Progenitor cell of endocrine pancreas (in vitro differentiated cells): ENCODE measurements at places on chromosomes 4 and X. TPM values are rescaled to one million over a fixed set of nuclear protein-coding genes. Genes with fewer than 3 reads are reported as not detected.

The PITX2 gene
- total RNA-seq = 5.3 and 7.4 TPM in 2 replicates

The LRP2BP gene
- 0.17 and 0.33 TPM in 2 replicates for total RNA-seq

The CASP3 gene
- 29.6 and 33.9 TPM in 2 replicates for total RNA-seq

The DUX4 gene
- total RNA-seq = not detected in 2 replicates

The SPATA18 gene
- total RNA-seq = 7.4 and 8.5 TPM in 2 replicates

The POU3F4 gene
- 0.53 and 0.67 TPM in 2 replicates for total RNA-seq

The LAGE3 gene
- 12.8 and 13.5 TPM in 2 replicates for total RNA-seq

The FABP2 gene
- not detected in 2 replicates for total RNA-seq

The NOX1 gene
- not detected in 2 replicates for total RNA-seq

The FGFBP1 gene
- total RNA-seq = not detected in 2 replicates

The PCDH11X gene
- total RNA-seq = 1.0 and 2.5 TPM in 2 replicates

The LGI2 gene
- total RNA-seq = 17.4 and 19.8 TPM in 2 replicates

The SPOCK3 gene
- total RNA-seq = 1.00 and 1.3 TPM in 2 replicates

The ARAP2 gene
- total RNA-seq = 9.2 and 11.6 TPM in 2 replicates

The ZFP42 gene
- total RNA-seq = 3.9 and 5.5 TPM in 2 replicates

The GLOD5 gene
- total RNA-seq = not detected in 2 replicates

The C4orf36 gene
- total RNA-seq = 2.0 TPM in 2 replicates

The ELOVL6 gene
- 34.3 and 38.6 TPM in 2 replicates for total RNA-seq

The EPHA5 gene
- 0.04 TPM in 1 of 2 replicates, not detected in the other for total RNA-seq

The WDR44 gene
- 10.0 and 11.8 TPM in 2 replicates for total RNA-seq

The PRPS1 gene
- total RNA-seq = 35.6 and 36.3 TPM in 2 replicates

The VCX3A gene
- total RNA-seq = 0.29 and 0.51 TPM in 2 replicates

The HPGDS gene
- not detected in 2 replicates for total RNA-seq

The MYL5 gene
- total RNA-seq = 22.6 and 23.7 TPM in 2 replicates

The CCDC158 gene
- total RNA-seq = not detected in 2 replicates

The GRPR gene
- 1.7 and 1.8 TPM in 2 replicates for total RNA-seq

The ADRA2C gene
- total RNA-seq = 2.9 and 3.0 TPM in 2 replicates

The S100G gene
- not detected in 2 replicates for total RNA-seq

The MTNR1A gene
- total RNA-seq = 2.6 and 2.7 TPM in 2 replicates

The KLHL13 gene
- 5.6 and 6.3 TPM in 2 replicates for total RNA-seq

The XPNPEP2 gene
- 0.11 TPM in 1 of 2 replicates, not detected in the other for total RNA-seq

The SGMS2 gene
- total RNA-seq = 6.9 and 10.7 TPM in 2 replicates

The HTATSF1 gene
- total RNA-seq = 56.6 and 60.4 TPM in 2 replicates

The GPR119 gene
- 1.6 and 3.1 TPM in 2 replicates for total RNA-seq

The DCAF4L1 gene
- 0.17 and 0.20 TPM in 2 replicates for total RNA-seq

The DCAF8L2 gene
- 0.29 TPM in 1 of 2 replicates, not detected in the other for total RNA-seq

The AWAT2 gene
- not detected in 2 replicates for total RNA-seq

The STBD1 gene
- 1.9 TPM in 2 replicates for total RNA-seq

The WDFY3 gene
- total RNA-seq = 111 and 115 TPM in 2 replicates

The SATL1 gene
- 0.36 and 0.51 TPM in 2 replicates for total RNA-seq

The SLC39A8 gene
- total RNA-seq = 1.6 and 3.2 TPM in 2 replicates

The DCLK2 gene
- 6.9 and 7.2 TPM in 2 replicates for total RNA-seq

The NAA11 gene
- not detected in 2 replicates for total RNA-seq

The ASB11 gene
- not detected in 2 replicates for total RNA-seq

The GAGE1 gene
- not detected in 2 replicates for total RNA-seq

The IL1RAPL2 gene
- total RNA-seq = 0.80 and 0.91 TPM in 2 replicates

The HSFX3 gene
- not detected in 2 replicates for total RNA-seq

The KIF4A gene
- total RNA-seq = 17.0 and 18.0 TPM in 2 replicates

The MAGEC3 gene
- 0.31 TPM in 1 of 2 replicates, not detected in the other for total RNA-seq

The SMIM43 gene
- total RNA-seq = not detected in 2 replicates

The SOD3 gene
- total RNA-seq = 5.0 and 6.2 TPM in 2 replicates

The HMGN5 gene
- total RNA-seq = 7.9 and 10.0 TPM in 2 replicates

The ITGB1BP2 gene
- total RNA-seq = 5.8 and 6.6 TPM in 2 replicates

The ODAPH gene
- total RNA-seq = not detected in 2 replicates
